Smooth muscle cell of the umbilical artery (primary cell): ENCODE measurements at places on chromosomes 1 and 21. TPM values are rescaled to one million over a fixed set of nuclear protein-coding genes. Genes with fewer than 3 reads are reported as not detected.

NDUFS5 gene
- 545 and 622 TPM in 2 replicates for total RNA-seq

TCEANC2 gene
- total RNA-seq, result 3.0 and 3.8 TPM in 2 replicates

CFHR4 gene
- total RNA-seq, result not detected in 2 replicates

TMCC2 gene
- total RNA-seq, result 4.5 and 6.8 TPM in 2 replicates

IARS2 gene
- total RNA-seq, result 95.6 and 115 TPM in 2 replicates

CD247 gene
- total RNA-seq, result not detected in 2 replicates
